Cortex of kidney (tissue), 1 donor: ENCODE measurements at places on chromosomes 16 and 17.

GRCh38 chr16:11354407-11354732 lies 9.1 kb downstream of the RMI2 start:
- DNase-seq, result no peak

DNA sequence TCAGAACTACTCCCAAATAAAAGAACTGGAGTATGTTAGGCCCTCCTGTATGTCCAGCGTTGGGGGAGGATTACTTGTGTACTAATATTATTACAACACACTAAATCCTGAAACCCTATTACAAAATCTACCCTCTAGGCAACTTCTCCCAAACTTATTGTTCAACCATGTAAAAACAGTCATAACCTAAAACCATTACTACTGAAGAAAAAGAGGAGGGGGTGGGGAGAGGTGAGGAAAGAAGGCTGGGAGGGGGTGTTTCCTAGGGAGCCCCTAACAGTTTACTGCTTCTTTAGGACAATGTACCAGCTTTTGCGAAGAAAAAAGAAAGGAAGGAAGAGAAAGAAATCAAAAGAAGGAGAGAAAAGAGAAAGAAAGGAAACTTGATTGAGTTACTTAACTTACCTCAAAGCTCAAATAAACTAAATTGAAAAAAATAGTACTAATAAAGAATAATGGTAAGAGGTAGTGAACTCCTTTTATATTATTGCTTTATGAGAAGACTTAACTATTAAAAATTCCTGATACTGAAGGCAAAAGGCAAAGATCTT lies 2.3 kb downstream of the SALL1 start:
- DNase-seq, result no peak

- DNase-seq, result no peak
Observed at GRCh38 chr17:50014471-50015088, 19.6 kb upstream of the DLX3 start.

DNA sequence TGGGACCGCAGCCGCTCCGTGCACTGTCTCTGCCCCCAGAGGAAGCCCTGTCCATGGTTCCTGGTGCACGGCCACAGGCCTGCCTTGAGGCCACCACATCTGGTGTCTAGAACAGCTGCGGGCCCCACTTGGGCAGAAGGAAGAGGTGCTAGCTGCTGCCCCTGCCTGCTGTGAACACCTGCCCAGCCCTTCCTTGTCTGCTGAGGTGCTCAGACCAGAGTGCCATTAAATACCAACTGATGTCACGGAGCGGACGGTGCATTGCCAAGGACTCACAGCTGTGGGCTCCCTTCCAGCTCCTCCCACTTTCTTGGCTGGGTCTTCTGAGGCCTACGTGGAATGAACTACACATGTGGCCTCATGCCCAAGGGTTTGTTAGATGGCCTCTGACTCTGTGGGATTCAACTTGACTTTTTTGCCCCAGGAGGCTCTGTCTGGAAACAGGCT lies 146.1 kb downstream of the RAB11FIP4 start:
- DNase-seq, result no peak

DNA sequence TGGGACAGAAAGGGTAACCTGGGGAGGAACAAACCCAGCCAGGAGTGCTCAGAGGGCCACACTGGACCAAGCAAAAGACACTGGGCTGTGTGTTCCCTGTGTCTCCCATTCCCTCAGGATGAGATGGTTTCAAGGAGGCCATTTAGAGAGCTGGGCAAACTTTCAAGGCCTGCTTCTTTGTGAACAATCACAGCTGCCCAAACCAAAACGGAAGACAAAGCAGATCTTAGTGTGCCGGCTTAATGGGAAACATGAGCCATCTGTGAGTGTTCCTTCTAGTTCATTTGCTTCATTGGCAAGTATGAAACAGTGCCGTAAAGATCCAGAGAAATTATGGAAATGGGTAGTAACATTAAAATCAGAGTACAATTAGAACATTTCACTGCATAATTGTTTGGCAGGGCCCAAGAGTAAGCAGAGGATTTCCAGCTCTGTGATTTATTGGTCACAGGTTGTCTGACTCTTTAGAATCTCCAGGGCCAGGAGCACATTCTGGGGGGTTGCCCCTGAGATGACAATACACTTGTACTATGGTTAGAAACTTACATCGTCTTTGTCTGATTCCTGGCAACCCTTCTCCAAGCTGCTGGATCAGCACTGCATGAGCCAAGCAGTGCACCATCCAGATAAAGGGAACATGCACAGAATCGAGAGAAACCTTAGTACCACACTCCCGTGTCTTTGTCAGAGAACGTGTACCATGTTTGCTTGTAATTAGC lies 412.1 kb downstream of the RBFOX1 start:
- DNase-seq, result no peak
